ENCODE measurements at places on chromosomes 5 and 9.

- no peak for DNase-seq
Measured at GRCh38 chr5:1747803-1748085, 51.9 kb downstream of the MRPL36 start.

- DNase-seq = no peak
Measured at GRCh38 chr9:37941253-37941652, 37.3 kb upstream of the SLC25A51 start.

- DNase-seq = no peak
Measured at GRCh38 chr9:36911601-36912412, 122.3 kb downstream of the PAX5 start.

GRCh38 chr9:129880654-129881546 is 45.6 kb downstream of the USP20 start:
- no peak for DNase-seq

- DNase-seq = no peak
Measured at GRCh38 chr9:33117796-33118195, 41.3 kb upstream of the SMU1 start.

DNA sequence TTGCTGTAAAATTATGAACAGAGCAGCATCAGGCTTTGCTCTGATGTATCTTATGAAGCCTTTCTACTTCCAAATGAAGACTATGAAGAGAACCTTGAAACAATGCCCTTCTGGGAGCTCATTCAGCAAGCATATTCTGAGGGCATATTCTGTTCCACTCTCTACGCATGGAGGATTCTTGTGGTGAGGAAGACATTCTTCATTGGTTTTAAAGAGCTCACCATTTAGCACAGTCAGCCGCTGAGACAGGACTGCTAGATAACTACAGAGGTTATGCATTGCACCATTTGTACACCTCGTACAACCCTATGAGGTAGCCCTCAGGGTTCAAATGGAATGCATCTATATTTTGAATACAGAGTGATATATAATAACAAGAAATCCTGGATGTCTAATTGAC is 61.0 kb downstream of the INVS start:
- DNase-seq = no peak

GRCh38 chr9:36426945-36427344 is 26.9 kb upstream of the RNF38 start:
- DNase-seq = no peak

DNA sequence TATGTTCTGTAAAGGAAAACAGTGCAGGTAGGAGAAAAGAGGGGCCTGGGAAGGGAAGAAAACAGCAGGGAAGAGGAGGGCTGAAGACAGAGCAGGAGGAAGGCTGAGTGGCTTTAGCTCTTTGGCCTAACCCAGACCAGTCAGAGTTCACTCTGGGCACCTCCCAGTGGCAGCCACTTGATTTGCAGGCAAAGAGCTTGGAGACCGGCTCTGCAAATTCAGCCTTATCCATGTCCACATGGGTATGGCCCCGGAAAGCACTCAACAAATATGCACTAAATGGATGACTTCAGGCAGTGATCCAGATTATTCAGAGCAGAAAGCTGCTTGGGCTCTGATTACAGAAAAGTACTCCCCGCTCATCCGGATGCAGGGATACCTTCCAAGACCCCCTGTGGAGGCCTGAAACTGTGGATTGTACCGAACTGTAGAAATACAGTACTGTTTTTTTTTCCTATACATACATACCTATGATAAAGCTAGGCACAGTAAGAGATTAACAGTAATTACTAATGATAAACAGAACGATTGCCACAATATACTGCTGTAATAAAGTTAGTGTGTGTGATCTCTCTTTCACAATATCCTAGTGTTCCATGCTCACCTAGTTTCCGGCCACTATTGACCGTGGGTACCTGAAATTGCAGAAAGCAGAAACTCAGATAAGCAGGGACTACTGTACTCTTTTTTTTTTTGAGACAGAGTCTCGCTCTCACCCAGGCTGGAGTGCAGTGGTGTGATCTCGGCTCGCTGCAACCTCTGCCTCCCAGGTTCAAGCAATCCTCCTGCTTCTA is 4.6 kb upstream of the RNU6ATAC start:
- no peak for DNase-seq

DNA sequence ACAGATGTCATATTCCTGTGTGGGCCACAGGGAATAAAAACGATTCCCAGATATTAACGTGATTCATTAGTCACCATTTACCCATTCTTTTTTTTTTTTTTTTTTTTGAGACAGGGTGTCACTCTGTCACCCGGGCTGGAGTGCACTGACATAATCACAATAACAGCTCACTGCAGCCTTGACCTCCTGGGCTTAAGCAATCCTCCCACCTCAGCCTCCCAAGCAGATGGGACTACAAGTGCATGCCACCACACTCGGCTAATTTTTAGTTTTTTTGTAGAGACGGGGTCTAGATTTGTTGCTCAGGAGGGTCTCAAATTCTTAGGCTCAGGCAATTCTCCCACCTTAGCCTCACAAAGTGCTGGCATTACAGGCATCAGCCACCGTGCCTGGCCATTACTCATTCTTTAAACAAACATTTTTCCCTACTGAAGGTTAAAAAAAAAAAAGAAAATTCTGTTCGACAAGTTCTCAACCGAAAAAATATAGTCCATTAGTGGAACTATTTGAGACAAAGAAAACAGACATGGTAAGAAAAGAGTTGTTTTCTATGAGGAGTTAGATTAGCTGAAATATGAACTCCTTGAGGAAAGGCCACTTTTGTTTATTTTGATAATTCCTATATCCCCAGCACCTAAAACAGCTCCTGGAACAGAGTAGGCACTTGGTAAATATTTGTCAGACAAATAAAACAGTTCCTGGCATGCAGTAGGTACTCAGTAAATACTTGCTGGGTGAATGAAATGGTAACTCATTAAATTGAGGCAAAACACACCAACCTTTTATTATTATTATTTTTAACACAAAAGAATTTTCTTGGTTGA is 32.1 kb upstream of the PDCL start:
- no peak for DNase-seq

DNA sequence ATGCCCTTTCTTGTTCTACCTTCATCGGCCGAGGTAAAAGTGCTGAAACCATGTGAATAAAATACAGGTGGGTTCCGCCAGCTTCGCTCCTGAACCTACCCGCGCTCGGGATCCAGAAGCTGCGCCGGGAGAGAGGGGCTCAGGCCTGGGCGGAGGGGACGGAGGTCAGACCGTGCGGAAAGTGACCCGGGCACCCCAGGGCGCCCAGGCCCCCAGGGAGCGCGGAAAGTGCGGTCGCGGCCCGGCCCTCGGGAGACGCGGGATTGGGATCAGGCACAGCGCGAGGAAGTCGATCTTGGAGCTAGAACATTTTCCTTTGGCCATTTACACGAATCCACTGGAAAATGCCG is 329 bp downstream of the SYK start:
- no peak for DNase-seq

DNA sequence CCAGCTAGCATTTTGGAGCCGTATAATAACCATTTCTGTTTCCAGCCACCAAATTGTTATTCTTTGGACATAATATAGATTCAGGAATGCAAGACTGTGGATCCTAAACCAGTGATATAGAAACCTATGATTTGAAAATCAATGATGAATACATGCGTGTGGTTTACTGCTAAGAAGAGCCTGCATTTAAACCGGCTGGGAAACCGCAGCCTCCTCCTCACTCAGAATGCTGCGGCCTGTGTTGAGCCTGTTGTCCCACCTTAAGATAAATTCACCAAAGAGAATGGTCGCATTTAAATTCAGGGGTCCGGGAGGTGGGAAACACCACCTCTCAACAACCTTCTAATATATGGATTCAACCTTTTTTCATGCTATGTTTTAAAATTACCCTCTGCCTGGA is 148.0 kb downstream of the MEF2C start:
- DNase-seq = no peak

DNA sequence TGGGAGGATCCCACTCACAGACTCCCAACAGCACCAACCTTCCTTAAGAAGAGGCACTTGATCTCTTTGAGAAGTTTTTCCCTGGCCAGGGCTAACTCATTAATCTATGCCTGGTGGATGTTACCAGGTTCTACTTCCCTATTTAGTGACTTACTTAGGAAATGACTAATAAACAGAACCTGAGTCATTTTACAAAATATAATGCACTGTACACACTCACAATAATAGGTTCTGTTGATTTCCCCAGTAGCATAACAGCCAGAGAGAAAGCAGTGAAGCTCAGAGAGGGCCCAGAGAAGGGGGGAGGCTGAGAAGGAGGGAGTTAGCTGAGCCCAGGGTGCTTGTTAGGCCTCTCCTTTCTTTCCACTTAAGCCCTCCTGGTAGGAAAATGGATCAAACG is 27.1 kb downstream of the FRMD3 start:
- peak; percentile 23 for DNase-seq

GRCh38 chr9:92439921-92440750 is 15.9 kb upstream of the OMD start:
- DNase-seq = no peak

DNA sequence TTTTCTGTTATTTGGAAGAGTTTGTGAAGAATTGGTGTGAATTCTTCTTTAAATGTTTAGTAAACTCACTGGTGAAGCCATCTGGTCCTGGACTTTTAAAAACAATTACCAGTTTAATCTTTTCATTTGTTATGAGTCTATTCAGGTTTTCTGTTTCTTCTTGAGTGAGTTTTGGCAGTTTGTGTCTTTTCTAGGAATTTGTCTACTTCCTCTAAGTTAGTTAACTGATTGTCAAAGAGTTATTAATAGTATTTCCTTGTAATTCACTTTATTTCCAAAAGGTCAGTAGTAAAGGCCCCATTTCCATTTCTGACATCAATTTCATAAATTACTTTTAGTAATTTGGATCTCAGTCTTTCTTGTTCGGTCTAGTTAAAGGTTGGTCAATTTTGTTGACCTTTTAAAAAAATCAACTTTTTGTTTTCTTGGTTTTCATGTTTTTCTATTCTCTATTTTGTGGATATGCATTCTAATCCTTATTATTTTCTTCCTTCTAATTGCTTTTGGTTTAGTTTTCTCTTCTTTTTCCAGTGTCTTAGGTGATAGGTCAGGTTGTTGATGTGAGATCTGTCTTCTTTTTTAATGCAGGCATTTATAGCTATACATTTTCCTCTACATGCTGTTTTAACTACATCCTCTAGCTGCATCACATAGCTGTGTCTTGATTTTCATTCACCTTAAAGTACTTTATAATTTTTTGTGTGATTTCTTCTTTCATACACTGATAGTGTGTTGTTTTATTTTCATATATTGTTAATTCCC is 7.3 kb upstream of the SMIM3 start:
- no peak for DNase-seq

DNA sequence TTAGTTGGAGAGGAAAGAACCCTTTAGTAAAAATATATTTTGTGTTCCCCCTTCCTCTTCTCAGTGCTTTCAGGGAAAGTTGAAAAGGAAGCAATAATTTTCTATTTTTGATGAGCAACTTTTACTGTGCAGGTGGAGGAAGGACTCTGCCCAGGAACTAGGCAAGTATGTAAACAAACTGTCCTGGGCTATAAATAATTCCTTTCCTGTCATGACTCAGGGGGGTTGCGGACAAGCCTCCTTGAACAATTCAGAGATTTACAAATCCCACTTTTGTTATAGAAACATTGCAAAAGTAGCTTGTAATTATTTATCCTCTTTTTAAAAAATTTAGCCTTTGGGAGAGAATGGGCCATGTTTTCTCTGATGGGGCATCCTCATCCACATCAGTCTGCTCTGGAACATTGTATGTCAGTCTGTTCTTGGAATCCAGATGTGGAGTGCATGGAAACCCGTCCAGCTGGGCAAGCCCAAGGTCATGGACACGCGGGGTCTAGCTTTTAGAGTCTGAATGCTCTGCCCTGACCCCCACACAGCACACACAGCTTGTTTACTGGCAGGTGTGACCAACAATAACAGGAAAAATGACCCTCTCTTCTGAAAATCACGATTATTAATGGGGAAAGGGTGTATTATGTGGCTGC is 127.6 kb downstream of the GADD45G start:
- no peak for DNase-seq

GRCh38 chr5:135088911-135089310 is 54.9 kb upstream of the PITX1 start:
- no peak for DNase-seq

GRCh38 chr5:95274011-95274410 is 10.9 kb downstream of the MCTP1 start:
- DNase-seq = no peak

- DNase-seq = no peak
Measured at GRCh38 chr5:61311836-61312808, 19.9 kb upstream of the ZSWIM6 start.

DNA sequence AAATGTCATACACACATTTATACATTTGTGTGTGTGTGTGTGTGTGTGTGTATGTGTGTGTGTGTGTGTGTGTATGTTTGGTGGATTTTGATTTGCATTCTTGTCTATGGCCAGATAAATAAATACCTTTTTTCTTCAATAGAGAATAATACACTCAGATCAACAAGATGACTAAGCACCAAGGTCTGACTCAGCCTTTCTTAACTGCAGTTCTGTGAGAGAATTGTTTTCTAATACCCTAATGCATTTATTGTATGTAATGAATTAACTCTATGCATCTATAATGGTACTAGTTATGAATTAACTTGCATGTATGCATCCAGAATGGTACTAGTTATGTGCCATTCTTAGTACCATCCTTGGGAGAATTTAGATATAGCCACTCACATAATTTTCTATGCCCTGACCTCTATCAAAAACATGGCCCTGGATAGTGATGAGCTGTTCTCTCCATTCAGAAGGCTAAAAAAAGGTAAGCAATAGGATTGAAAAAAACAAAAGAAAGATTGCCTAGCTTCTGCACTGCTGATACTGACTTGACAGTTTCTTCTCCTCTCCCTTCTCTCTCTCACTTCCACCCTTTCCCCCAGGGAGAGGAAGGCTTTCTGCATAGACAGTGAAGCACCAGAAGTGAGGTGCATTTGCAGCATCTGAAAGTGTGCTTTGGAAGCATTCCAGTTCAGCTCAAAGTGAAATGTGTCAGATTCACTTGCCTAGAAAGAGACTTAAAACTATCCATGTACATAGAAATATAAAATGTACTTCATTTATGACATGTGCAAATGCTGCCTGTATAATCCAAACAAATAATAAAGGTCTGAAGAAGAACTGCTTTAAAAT is 55.1 kb upstream of the CCDC112 start:
- no peak for DNase-seq

DNA sequence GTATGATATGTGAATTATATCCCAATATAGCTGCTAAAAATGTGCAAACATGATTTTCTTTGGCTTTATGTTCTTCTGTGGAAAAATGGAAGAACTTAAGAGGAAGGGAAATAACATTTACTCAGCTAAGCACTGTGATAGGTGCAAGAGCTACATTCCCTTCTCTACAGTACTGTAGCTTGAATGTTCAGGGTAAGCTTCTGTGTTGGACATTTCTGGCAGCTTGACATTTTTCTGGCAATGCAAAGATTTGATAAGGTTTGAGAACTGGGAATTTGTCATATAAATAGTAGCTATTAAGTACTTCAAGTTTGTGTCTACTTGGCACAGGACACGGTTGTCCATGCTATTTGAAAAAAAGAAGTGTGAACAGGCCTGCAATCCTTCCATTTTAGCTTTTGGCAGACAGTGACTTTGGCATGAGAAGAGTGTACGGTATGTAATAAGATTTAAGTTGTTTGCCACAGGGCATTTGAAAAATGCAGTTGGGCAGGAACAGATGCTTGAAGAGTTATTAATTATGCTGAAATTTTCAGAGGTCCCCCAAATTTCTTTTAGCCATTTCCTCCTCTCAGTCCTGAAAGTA is 77.6 kb downstream of the KIF4B start:
- no peak for DNase-seq

- DNase-seq = no peak
Measured at GRCh38 chr5:18101532-18101931, 467.3 kb downstream of the TAF11L14 start.

- no peak for DNase-seq
Measured at GRCh38 chr5:133980652-133981051, 12.2 kb upstream of the C5orf15 start.
